ENCODE measurements at places on chromosomes 3 and 15.

- DNase-seq: no peak
Measured at GRCh38 chr3:38040401-38040800, 1.4 kb downstream of the DLEC1 start.

- DNase-seq: peak; percentile 85
Measured at GRCh38 chr3:44729384-44729910, at the start of gene ZNF501. Gene ZNF501, plus strand, starts transcription at chr3:44729635. Its CDS starts 4,787 bp downstream, at chr3:44734422.

GRCh38 chr3:51773529-51774056 lies 5.4 kb downstream of the IQCF6 start:
- DNase-seq: no peak

GRCh38 chr3:69031635-69032034 lies 18.2 kb upstream of the EOGT start:
- no peak for DNase-seq

- no peak for DNase-seq
Measured at GRCh38 chr3:61452535-61453090, 108.8 kb upstream of the PTPRG start.
